ENCODE measurements at places on chromosomes 12 and 14.

DNA sequence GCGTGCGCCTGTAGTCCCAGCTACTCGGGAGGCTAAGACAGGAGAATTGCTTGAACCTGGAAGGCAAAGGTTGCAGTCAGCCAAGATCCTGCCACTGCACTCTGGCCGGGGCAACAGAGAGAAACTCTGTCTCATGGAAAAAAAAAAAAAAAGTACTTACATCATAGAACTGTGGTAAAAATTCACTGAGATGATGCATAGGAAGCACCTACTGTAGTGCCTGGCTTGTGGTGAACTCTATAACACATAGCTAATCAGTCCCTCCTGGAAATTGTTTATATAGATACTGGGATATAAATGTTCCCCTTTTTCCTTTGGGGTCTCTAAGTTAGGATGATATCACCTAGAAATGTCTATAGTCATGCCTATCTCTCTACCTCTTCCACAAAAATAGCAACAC is 89.7 kb upstream of the CPM start:
- DNase-seq: no peak

GRCh38 chr12:119258556-119258955 is 76.0 kb upstream of the CCDC60 start:
- DNase-seq: no peak

GRCh38 chr12:106149096-106149784 is 10.5 kb upstream of the NUAK1 start:
- DNase-seq: no peak

DNA sequence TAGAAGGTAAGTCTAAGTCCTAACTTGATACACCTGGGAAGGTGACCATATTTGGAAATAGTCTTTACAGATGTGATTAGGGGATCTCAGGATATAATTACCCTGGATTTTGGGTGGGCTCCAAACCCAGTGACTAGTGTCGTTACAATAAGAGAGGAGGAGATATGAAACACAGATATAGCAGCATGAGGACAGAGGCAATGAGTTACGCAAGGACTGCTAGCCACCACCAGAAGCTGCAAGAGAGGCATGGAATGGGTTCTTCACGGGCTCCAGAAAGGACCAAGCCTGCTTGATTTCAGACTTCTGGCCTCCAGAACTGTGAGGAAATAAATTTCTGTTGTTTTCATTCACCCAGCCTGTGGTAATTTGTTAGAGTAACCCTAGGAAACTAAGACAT is 28.6 kb downstream of the FGFR1OP2 start:
- DNase-seq: no peak

GRCh38 chr12:64431791-64432190 is 20.1 kb upstream of the TBK1 start:
- DNase-seq: no peak

GRCh38 chr14:68863610-68864360 is 70.9 kb upstream of the ZFP36L1 start:
- no peak for DNase-seq
